Activated CD4-positive, CD25-positive, alpha-beta regulatory T cell treated with anti-CD3 and anti-CD28 coated beads, Interleukin-2, amount 50 U/mL, for 16 hours (primary cell): ENCODE measurements at places on chromosomes 5 and 9.

- DNase-seq: no peak
These were observed 61.0 kb upstream of the RAD23B start for GRCh38 chr9:107222020-107222522.

DNA sequence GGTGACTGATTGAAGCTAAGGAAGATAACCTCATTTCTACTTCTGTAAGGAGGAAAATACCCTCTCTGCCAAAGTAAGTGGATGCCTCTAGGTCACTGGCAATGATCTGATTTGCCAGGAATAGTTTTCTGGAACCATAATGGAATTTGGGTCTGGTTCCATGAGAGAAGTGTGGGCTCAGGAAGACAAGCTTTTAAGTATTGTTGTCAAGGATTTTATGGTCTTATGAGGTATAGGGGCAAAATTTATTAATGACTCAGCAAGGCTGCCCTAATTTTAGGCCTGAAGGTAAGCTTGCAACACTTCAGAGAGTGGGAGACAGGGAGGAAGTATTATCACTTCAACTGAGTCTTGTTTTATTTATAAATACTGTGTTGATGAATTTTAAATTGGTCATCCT lies 322.6 kb upstream of the ACTBL2 start:
- no peak for DNase-seq

- DNase-seq: no peak
These were observed 509.3 kb upstream of the NUDT12 start for GRCh38 chr5:104071887-104072286.

GRCh38 chr5:162078805-162079204 lies 11.2 kb downstream of the GABRG2 start:
- DNase-seq: no peak

GRCh38 chr5:143737062-143737461 lies 74.9 kb upstream of the HMHB1 start:
- DNase-seq: no peak

- DNase-seq: no peak
These were observed 142.8 kb upstream of the ALDH1B1 start for GRCh38 chr9:38249587-38250210.

- no peak for DNase-seq
These were observed 33.5 kb upstream of the LPCAT1 start for GRCh38 chr5:1557114-1557873.

DNA sequence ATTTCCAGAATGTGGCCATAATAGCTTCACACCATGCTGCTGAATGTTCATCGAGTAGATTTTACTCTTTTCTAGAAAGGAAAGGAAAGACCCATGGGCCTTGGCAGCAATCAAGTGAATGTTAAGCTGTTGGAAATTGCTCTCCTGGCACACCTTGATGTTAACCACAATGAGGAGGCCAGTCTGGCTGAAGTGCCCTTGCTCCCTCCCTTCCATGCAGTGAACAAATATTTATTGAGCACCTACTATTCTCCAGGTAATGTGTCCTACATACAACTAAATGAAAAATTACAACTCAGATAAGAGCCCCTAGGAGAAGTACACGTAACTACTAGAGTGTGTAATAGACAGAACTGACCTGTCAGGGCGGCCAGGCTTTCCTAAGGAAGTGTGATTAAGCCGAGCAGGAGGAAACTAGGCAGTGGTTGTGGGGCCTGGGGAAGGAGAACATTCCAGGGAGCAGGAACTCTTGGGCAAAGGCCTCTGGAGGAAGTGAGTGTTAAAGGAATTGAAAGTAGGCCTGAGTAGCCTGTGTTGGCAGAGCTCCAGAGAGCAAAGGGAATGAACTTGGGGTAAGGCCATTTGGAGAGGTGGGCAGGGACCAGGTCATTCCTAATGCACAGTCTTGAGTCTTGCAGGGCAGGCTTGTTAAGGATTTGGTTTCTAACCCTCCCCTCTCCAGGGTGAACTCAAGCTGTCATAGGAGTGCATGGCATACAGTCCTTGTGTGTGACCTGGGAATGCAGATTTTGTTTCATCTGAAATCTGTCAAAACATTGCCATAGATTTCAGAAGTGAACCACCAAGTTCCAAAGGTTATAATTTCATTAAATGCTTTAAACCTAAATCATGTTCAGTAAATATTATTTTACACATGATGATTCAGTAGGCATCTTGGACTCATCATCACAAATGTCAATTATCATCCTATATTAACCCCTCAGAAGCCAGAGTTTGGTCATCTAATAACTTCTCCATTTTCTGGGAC lies 9.0 kb upstream of the ZSWIM6 start:
- DNase-seq: no peak

DNA sequence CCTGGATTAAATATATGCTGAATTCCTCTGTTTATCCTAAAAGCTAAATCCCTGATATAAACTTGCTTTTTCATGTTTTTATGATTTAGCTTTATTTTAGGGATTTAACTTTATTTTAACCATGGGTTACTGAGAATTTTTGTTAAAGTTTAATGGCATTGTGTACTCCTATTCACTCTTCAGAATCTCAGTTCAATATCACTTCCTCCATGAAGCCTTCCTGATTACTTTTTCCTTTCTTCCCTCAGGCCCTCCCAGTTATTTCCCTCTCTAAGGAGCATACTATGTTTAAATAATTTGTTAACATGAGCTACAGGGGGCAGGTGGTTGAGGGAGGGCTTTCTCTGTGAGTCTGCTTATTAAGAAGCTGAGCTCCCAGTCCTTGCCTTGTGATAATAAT lies 149.9 kb downstream of the MTX3 start:
- DNase-seq: no peak

GRCh38 chr9:123784518-123784917 lies 145.4 kb downstream of the DENND1A start:
- DNase-seq: no peak

- DNase-seq: no peak
These were observed 39.8 kb upstream of the TLR4 start for GRCh38 chr9:117664419-117664818.

DNA sequence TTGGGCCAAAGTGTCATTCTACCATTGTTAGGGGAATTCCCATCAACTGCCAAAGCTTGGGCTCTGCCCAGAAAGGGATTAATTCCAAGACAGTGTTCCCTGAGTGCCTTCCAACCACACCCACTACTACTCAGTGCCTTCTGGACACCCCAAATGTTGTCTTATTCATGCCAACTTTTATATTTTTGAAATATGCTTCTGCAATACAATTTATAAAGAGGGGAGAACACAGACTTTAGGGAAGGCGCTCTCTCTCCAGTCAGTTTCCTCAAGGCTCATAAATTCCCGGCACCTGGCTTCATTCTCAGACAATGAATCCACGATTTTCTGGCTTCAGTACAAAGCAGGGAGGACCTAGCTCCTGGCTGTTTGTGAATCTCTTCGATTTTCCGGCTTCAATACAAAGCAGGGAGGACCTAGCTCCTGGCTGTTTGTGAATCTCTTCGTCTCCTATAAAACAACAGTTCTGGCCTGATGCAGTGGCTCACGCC lies 120.1 kb upstream of the MYO10 start:
- no peak for DNase-seq

DNA sequence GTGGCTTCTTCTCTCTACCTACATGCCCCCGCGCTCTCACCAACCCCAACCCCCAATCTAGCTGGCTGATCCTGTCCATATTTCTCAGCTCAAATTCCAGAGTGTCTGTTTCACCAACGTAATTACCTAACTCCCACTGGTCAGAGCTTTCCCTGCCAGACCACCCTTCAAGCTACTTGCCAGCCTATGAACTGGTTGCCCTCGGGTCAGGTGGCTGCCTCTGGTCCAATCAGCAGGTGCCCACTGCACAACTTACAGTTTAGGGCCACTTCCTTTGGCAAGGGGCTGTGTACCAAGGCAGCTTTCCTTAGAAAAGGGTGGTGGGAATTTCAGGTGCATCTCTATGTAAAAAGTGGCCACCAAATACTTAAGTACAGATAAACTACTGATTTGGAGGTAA lies 92.2 kb upstream of the SLC30A5 start:
- DNase-seq: no peak

DNA sequence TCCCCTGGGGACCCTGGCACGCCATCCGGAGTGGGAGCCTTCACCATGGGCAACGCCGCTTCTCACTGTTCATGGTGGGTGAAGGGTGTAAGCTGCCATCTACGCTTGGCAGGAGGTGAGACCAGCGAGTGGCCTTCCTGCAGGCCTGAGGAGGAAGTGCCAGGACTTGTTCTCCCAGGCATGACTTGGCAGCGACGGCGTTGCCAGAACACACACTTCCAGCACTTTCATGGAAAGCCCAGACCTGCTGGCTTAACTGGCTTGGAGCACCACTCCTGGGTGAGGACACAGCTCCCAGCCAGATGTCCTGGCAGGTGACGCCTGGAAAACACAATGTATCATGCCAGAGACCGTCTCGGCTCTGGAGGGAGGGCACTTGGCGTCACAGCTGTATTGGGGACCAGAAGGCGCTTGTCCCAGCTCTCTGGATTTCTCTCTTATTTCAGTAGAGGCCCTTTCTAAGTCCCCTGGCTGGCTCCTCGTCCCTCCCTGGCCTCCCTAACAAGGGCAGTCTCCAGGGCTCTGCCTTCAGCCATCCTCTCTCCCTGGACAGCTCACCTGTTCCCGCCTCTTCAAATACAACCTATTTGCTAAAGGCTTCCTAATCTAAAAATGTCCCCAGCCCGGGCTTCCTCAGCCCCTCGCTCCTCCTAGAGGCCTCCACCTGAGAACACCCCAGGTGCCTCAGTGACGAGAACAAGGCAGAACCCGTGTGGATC lies 188.3 kb downstream of the OLFM1 start:
- DNase-seq: no peak

- no peak for DNase-seq
These were observed 2.3 kb upstream of the TSSK1B start for GRCh38 chr5:113437111-113437510.

DNA sequence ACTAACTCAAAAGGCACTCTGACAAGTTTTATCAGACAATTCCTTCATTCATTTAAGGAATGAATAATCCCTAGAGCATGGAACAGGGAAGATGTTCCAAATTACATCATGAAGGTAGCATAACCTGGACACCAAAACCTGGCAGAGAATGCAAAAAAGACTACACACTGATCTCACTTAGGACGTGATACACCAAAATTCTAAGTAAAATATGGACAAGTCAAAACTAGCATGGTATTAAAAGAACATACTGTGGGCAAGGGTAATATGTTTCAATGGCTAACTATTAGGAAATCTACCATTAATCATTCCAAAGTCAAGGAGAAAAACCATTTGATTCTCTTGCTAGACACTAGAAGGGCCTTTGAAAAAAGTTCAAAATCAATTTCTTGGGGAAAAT lies 176.5 kb downstream of the HSPA4 start:
- no peak for DNase-seq

DNA sequence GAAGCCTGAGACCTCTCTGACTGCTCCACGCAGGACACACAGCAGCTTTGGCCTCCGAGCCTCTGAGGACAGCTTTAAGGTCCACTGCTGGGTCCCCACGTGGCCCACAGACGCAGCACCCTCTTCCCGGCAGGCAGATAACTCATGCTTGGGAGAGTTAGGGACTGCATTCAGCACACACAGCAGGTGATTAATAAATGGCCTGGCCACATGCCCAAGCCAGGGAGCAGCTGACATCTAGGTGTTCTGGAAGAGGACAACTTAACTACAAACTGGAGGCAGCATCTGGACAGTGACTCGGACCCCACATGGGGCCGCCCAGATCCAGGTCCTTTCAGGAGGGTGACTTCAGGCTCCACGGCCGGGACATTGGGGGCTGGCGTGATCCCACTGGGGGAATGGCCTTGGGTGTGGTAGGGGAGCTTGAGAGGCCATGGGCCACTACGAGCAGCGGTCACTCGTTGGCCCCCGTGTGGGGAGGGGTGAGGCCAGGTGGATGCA lies 11.3 kb downstream of the NINJ1 start:
- DNase-seq: no peak

GRCh38 chr5:160697281-160697680 lies 154.7 kb downstream of the ATP10B start:
- no peak for DNase-seq

DNA sequence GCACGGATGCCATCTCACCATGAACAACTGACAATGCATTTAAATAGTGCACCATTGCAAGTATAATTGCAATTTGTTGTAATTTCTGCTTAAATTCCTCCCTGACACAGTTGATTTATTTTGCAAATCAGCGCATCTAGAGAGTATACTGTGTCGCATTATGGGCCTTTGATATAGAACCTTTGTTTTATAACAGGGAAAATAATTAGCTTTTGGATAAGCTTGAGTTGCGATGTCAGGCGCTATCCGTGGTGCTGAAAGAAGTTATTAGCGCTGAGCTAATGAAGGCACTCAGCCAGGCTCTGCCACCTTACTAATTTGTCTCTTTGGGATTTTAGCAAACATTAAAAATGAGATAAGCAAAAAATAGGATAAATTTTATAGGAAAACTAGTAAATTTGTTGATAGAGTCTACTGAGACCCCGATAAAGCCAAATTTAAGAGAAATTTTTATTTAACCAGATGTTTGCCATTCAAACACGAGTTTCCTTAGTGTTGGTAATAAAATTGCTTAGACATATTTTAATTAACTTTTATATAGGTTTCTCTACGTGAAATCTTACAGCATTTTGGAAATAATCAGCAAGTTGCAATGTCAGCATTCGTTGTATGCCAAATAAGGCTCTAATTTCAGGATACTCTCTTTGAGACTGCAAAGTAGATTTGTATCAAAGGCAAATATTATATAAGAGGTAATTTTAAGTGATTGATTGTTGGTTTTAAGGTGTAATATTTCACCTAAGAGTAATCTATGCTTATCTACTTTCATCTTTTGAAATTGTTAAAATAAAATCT lies 355.5 kb downstream of the TLR4 start:
- no peak for DNase-seq

DNA sequence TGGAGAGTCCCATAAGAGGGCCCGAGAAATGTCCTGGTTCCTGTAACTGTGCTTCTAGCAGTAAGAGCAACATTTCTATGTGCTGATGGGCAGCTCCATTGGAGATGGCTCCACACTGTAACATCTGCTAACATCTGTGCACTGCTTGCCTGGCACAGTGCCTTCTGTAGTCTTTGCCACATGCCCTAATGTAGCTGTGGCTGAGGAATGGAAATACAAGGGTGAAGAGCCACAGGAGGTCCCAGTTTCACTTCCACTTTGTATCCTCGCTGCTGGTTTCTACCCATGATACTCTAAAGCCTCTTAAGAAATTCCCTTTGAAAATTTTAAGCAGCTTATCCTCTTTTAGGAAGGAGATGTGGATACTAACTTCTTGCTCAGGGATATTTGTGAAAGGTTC lies 97.4 kb downstream of the HOMER1 start:
- no peak for DNase-seq

GRCh38 chr5:40976041-40976440 lies 66.7 kb downstream of the C7 start:
- DNase-seq: no peak

DNA sequence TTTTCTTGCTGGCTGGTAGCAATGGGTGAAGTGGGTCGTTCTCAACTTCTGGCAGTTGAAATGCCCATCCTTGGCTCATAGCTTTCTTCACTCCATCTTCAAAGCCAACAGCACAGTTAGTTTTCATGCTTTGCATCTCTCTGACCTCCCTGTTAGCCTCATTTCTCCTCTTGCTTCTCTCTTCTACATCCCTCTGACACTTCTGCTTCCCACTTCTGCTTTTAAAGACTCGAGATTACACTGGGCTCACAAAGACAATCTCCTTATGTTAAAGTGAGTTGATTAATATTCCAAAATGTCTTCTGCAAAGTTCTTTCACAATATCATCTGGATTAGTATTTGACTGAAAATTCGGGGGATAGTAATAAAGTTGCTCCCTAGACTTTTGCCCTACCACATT lies 684.8 kb upstream of the CCNG1 start:
- no peak for DNase-seq
